ENCODE measurements at places on chromosomes 2 and 18.

GRCh38 chr2:237327175-237327950, 86.6 kb downstream of the COL6A3 start:
- DNase-seq, result no peak

GRCh38 chr18:46314011-46314410, 209.8 kb downstream of the HAUS1 start:
- no peak for DNase-seq

GRCh38 chr18:8260827-8261226, 348.4 kb upstream of the RAB12 start:
- no peak for DNase-seq

DNA sequence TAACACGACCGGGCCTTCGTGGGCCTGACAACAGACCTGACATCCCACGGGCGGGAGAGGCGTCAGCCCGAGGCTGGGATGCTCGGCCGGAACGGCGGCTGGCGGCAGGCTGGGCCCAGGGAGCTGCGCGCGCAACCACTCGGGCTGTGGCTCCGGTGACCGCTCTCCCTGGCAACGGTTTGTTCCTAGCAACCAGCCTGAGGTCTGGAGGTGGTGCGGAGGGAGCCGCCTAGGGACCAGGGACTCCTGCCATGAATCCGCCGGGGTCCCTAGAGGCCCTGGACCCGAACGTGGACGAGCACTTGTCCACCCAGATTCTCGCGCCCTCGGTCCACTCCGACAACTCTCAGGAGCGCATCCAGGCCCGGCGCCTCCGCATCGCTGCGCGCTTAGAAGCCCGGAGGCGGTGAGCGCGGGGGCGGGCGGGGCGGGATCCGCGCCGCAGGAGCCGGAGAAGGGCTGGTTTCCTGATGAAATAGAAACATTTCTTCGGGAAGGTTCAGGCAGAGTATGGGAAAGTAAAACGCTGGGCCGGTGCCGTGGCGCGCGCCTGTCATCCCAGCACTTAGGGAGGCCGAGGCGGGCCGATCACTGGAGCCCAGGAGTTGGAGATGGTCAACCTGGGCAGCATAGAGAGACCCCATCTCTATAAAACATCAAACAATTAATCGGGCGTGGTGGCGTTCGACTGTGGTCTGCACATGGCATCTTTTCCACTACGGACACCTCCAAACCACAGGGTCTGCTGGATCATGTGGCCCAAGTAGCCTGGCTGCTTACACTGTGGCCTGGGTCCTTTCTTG, at the start of gene DRC1:
DRC1 (plus strand) TSS at position 182 of the 803 bp plus-strand sequence; CDS start at position 252, 70 bp downstream.
- DNase-seq, result peak; percentile 90

GRCh38 chr2:86213699-86214502, 14.6 kb downstream of the MRPL35 start:
- DNase-seq, result peak; percentile 13

DNA sequence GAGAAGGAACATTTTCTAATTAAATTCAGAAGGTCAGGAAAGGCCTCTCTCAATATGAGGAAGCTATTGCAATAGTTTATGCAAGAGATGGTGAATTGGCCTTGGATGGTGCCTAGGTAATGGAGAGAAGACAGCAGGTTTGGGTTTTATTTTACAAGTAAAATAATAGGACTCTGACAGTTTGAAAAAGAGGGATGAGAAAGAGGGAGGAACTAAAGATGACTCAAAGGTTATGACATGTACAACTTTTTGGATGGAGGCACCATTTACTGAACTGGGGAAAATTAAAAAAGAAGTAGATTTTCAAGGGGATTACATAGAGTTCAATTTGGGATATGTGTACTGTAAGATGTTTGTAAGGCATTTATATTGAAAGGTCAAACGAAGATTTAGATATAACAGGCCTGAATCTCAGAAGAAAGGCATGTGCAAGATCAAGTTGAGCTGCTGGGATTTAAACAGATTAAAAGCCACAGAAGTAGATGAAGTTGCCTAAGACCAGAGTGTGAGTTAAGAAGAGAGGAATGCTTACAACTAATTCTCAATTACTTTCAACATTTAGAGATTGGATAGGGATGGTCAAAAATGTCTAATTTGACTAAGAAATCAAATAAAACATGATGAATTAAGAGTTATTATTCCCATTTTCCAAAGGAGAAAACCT, 12.3 kb upstream of the ASNSD1 start:
- no peak for DNase-seq

- peak; percentile 39 for DNase-seq
Observed at GRCh38 chr18:23884681-23885375, 129.7 kb upstream of the TTC39C start.

GRCh38 chr2:177106212-177106611, 106.4 kb upstream of the HNRNPA3 start:
- DNase-seq, result no peak

- DNase-seq, result no peak
Observed at GRCh38 chr2:39858677-39859076, 79.6 kb upstream of the THUMPD2 start.

GRCh38 chr2:45648636-45649035, 2.8 kb upstream of the PRKCE start:
- no peak for DNase-seq

- no peak for DNase-seq
Observed at GRCh38 chr18:46166261-46166970, 62.2 kb downstream of the HAUS1 start.

GRCh38 chr18:7821784-7822183, 254.7 kb downstream of the PTPRM start:
- no peak for DNase-seq

DNA sequence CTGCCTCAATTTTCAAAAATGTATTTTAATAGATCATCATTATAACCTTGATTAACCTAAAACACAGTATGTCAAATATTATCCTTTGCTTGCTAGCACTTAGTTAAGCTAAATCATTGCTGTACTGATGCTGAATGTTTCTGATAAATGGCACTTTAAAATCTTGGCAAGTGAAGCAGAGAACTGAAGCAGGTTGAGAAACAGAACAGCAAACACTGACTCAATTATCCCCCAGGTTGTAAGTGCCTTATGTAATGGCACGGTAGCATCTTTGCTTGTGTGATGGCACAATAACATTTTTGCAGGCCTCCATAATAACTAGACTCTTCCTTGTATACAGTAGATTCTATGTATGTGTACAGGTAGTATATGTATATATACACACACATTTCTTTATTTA, 33.8 kb downstream of the ARHGAP15 start:
- DNase-seq, result no peak

GRCh38 chr2:238861013-238861730, 13.3 kb downstream of the TWIST2 start:
- DNase-seq, result no peak

- no peak for DNase-seq
Observed at GRCh38 chr18:54359233-54359632, 1.5 kb downstream of the C18orf54 start.

Data from testis (tissue), 5 donors.